ENCODE measurements at places on chromosomes 6 and 20. TPM values are rescaled to one million over a fixed set of nuclear protein-coding genes. Genes with fewer than 3 reads are reported as not detected.

The MLIP gene
- 4.3 TPM for total RNA-seq

DNA sequence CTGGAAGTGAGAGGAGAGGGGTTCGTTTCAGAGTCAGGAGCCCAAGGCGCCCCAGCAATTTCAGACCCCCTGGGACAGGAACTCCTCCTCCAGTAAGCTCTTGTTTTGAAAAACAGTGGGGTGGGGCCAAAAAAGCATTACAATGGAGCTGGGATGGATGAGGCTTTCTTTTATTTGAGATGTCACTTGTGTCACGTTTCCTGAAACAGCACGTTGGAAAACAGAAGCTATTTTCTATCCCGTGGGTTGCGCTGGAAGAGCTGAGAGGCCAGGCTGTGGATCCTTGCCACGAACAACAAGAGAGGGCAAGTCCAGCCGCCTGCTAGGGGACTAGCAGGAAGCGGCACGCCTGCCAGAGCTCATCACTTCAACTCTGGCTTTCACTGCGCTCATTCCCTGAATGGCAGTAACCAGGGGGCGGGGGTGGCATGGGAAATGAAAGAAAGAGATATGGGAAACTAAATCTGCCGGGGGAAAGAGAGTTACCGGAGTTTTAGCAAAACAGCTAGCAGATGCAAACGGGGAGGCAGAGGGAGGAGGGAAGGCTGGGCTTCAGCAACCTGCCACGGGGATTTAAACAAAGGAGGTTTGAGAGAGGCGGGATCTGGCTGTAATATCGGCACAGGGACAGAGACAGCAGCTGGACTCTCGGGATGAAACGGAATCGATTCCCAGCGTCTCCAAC is 34.6 kb downstream of the GCNT2 start:
- no peak for DNase-seq
- H3K27me3 ChIP-seq = no peaks in the 10 kb centered on the region
- peaks cover 22% of the 10 kb centered on the region for H3K4me1 ChIP-seq
- peak overlapping the region; percentile 81 for H3K27ac ChIP-seq
- peak overlapping the region; percentile 65 for H3K4me3 ChIP-seq
- no peaks in the 10 kb centered on the region for H3K36me3 ChIP-seq

The SLC35D3 gene
- not detected for total RNA-seq

DNA sequence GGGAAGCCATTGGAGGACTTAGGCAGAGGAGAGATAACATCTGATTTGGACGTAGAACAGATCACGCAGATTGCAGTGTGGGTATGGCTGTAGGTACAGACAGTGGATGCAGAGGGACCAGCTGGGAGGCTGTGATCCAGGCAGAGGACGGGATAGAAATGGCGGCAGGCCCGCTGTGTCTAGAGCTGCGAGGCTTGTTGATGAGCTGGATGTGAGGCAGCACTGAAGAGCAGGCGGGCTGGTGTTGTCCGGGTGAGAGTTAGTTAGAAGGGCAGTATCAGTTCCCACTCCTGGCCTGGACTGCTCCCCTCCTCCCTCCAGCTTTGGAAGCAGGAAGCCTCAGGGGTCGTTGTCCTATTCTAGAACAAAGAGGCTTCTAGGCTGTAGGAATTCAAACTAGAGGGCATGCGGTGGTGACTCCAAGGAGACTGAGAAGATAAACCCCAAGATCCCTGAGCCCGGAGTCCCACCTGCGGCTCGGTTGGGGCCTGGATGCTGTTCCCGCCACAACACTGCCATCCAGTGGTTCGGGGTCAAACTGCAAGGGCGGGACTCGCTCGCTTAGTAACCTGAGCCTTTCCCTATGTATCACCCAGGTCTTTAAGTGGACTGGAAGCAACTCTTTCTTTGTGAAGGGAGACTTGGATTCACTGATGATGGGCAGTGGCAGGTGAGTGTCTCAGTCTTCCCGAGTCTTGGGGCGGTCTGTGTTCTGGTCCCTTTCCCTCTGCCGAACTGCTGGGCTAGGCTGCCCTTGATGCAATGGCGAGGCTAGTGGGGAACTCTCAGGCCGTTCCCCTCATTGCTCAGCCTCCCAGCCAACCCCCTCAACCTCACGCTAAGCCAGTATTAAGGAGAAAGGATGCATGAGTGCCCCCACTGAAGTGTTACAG is 11.2 kb downstream of the TLDC2 start:
- H3K4me3 ChIP-seq = no peak overlapping the region
- H3K27ac ChIP-seq = no peak overlapping the region
- peaks cover 35% of the 10 kb centered on the region for H3K36me3 ChIP-seq
- H3K4me1 ChIP-seq = no peaks in the 10 kb centered on the region
- no peaks in the 10 kb centered on the region for H3K27me3 ChIP-seq

DNA sequence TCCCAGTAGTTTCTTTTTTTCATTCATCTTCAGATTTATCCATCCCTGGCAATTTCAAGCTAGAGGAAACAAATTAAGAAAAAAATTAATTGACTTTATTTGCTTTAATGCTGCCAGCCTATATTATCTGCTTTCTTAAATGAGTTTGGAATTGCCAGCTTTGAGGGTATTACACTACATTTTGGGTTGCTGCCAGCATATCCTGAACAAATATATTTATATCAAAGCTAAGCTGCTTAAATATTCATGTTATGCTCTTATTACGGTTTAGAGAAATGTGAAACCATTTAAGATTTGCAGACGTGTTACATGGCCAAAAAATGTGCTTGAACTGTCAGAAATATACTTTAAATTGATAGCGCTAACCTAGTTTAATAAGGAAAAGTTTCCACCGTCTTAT is 59.7 kb downstream of the GRIK2 start:
- H3K4me3 ChIP-seq = no peak overlapping the region
- no peak for DNase-seq
- no peak overlapping the region for H3K27ac ChIP-seq
- no peaks in the 10 kb centered on the region for H3K36me3 ChIP-seq

Data from esophagus squamous epithelium (tissue), 5 donors.